ENCODE measurements at places on chromosomes 11 and 22.

DNA sequence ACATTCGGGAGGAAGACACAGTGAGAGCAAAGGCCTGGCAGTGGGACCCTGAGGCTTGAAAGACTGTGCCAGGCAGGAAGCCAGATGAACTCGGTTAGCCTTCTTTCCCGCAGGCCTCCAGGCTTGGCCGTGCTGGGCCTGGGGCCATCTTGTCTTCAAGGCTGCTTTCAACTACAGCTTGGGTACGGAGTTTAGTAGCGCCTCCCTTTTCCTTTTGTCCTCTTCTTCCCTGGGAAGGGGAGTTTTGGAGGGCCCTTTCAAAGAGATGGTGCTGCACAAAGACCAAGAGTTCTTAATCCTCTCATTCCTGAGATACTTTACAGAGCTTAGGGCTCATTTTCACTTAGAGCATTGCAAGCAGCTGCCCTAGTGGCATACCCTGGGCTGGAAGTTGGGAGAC lies 87.5 kb downstream of the TP53I11 start:
- no peak for DNase-seq

- DNase-seq: no peak
Observed at GRCh38 chr11:253160-253885, 16.5 kb downstream of the PSMD13 start.

DNA sequence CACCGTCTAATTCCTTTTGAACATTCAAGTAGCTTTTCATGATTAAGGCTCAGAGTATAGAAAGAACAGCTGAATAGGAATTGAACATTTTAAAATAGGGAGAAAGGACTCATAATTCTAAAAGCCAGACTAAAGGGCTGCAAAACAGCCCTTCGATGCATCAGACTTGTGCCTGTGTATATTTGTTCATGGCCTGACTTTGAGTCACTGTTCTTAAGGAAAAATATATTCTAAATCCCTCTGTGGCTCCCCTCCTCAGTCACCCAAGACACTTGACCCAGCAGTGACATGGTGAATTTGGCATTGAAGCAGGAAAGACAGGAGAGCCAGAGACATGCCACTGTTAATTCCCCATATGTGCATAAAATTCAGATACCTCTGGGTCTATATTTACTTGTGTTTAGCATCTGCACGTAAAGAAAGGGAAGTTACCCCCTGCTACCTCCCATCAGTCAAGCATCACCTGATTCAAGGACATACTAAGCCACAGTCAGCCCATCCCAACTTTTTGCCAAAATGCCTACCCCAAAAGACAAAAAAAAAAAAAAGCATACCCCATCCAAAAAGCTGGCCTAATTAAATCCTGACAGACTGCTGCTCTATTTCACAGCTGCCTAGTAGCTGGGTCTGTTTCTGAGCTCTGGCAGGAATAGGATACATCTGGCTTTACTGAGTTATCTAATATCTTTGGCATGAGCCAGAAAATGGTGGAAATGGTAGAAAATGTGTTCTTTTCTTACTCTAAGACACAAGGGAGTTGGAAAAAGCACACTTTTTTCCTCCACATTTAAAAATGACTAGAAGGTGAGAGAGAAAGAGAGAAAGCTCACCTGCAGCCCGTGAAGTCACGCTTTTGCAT lies 93.5 kb downstream of the COMMD9 start:
- no peak for DNase-seq

- DNase-seq: no peak
Observed at GRCh38 chr22:28599693-28600092, 79.9 kb downstream of the TTC28 start.

GRCh38 chr22:32660292-32660691 lies 141.2 kb upstream of the TIMP3 start:
- DNase-seq: peak; percentile 64

GRCh38 chr11:132082566-132082965 lies 712.2 kb downstream of the NTM start:
- no peak for DNase-seq

Data from mucosa of gallbladder (tissue), 1 donor.